ENCODE measurements at places on chromosomes 4 and X.
A peak's percentile ranks its signal among the peaks of the same experiment; 100 is the strongest.

DNA sequence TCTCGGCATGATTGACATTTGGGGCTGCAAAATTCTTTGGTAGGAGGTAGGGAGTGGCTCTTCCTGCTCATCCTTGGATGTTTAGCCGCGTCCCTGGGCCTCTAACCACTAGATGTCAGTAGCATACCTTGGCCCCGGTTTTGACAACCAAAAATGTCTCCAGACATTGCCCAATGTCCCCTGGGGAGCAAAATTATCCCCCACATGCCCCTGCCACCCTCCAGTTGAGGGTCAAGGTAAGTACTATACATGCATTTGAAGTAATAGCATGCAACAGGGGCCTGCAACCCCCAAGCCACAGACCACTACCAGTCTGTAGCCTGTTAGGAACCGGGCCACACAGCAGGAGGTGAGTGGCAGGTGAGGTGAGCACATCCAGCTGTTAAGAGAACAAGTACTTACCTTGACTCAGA, 17.6 kb upstream of the KIAA1210 start:
- DNase-seq = no peak

DNA sequence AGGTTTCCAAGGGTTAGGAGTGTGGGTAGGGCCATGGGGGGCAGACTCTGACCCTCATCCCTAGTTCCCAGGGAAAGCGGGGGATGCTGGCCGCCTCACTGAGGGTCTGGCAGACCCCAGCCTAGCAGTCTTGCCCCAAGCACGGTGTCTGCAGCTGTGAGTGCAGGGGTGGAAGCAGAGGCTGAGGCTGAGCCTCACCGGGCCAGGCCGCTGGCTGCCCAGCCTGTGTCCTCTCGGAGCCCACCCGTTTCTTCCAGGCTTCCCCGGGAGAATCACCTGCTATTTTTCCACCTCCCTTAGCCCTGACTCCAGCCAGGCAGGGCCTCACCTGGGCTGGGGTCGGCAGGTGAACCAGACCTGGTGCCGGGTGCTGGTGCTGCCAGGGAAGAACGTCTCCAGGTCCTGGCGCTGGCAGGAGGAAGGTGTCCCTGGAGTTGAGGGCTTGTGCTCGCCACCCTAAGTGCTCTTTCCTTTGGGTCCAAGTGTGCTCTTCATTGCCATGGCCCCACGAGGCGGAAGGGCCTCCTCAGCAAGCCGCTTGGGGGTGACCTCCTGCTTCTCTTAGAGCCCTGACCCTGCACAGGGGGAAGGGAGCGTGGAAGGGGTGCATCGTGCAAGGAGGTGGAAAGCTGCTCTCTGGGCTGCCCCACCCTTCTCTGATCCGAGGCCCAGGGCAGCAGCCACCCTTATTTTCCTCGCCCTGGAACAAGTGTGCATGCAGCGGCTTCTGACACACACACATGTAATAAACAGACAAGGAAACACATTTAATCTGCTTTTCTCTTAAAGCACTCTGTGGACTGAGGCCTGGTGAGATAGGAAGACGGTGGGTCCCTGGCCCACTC, 112.7 kb downstream of the FAM53A start:
- DNase-seq = no peak

DNA sequence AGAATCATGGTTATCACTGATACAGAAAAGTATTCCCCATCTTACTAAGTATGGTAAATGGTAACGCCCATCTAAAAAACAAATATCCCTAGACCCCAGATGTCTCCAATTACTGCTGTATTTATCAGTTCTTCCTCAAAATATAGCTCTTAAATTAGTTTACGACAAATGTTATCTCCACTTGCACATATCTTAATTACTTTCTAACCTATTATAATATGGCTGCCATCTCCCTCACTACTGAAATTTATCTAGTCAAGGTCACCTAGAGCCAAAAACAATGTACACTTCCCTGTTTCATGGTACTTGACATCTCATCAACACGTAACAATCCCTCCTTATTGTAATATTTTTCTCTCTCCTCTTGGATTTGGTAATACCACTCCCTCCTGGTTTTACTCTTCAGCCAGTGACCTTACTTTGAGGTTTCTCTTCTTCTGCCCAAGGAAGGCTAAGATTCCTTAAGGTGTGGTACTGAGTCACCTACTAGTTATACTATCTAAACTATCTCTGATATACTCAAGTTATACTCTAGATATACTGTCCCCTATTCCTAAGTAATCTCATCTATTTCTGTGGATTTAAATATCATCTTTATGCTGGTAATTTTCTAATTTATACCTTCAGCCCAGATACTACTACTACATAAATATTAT, 8.6 kb downstream of the LCORL start:
- DNase-seq = no peak

- no peak for DNase-seq
Observed at GRCh38 chr4:85448906-85449890, 25.8 kb upstream of the ARHGAP24 start.

GRCh38 chr4:30718021-30718542, 2.1 kb upstream of the PCDH7 start:
- peak; percentile 67 for DNase-seq

GRCh38 chr4:154622598-154622997, 10.1 kb upstream of the FGG start:
- no peak for DNase-seq

- no peak for DNase-seq
Observed at GRCh38 chr4:83438719-83439118, 16.9 kb downstream of the HELQ start.

DNA sequence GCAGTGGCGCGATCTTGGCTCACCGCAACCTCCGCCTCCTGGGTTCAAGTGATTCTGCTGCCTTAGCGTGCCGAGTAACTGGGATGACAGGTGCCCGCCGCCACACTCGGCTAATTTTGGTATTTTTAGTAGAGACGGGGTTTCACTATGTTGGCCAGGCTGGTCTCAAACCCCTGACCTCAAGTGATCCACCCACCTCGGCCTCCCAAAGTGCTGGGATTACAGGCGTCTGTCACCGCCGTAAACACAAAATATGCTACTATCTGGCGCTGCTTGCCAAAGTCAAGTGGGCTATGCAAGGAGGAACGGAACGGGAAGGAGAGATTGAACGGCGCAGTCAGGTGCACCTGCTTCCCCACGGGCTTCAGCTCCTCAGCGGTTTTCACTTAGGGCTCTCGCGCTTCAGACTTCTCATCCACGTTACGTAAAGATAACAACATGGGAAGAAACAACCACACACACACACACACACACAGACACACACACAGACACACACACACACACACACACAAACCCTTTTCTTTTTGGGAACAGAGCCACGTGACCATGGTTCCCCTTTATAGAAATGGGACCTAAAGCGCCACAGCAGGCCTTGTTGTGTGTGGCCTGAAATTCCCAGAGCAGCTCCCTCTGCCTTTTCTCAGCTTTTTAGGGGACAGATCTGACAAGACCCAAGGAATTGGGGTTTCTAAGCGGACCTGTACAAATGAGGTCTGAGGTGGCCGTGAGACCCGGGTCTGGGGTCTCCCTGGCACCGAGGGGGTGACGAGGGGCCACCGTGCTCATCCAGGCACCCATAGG, 1.5 kb downstream of the P2RY8 start:
- DNase-seq = no peak

- no peak for DNase-seq
Observed at GRCh38 chr4:162715401-162715800, 451.3 kb downstream of the NAF1 start.

GRCh38 chrX:43580621-43581020, 75.5 kb upstream of the MAOA start:
- DNase-seq = no peak
